Retinal pigment epithelial cell (primary cell): ENCODE measurements at places on chromosomes 1 and 21.

DNA sequence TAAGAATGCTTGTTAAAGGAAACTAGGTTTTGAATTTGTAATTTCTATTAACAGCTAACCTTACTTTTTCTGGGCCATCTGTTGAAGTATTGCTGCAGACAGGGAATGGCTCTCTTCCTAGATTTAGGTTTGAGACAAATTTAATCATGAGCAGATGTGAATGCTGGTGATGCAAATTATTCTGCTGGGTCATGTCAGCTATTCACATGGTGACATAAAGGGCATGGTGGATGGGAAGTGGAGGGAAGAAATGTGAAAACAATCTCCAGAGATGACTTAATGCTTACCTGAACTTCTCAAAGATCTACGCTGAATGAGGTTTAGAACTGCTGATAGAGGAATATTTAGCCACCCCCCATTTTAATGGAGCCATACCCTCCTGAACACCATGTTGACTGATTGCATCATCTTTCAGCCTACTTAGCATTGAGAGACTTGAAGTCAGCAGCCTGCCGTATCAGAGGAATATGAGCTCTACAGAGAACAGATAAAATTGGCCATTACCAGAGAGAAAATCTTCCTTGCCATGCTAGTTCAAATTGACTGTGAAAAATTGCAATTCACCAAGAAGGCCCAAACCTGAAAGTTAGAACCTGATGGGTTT lies 138.8 kb downstream of the HHAT start:
- no peak for DNase-seq

- DNase-seq, result no peak
These were observed 45.7 kb upstream of the TLR5 start for GRCh38 chr1:223188618-223189356.

DNA sequence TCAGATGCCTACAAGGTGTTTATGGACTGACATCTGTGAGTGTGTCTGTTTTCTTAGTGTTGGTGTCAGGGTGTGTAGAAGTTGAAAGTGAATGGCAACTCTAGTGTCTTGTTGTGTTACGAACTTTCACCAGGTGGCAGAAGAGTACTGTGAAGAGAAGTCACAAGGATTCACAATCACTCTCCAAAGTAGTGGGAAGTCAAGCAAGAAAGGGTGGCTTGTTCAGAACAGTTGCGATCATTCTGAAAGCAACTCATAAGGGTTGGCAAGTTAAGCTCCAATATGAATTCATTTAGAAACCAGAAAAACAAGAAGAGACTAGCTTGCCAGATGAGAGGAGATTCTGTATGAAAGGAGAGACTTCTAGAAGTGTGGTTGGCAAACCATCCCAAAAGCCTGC lies 86.1 kb downstream of the FASLG start:
- peak; percentile 54 for DNase-seq

GRCh38 chr21:36223451-36223850 lies 66.8 kb downstream of the DOP1B start:
- peak; percentile 39 for DNase-seq

- no peak for DNase-seq
These were observed 135.0 kb downstream of the ZC3H11B start for GRCh38 chr1:219477861-219478260.

- no peak for DNase-seq
These were observed 10.6 kb upstream of the USP1 start for GRCh38 chr1:62426237-62426636.

- no peak for DNase-seq
These were observed 274.4 kb upstream of the FMN2 start for GRCh38 chr1:239817276-239817675.

DNA sequence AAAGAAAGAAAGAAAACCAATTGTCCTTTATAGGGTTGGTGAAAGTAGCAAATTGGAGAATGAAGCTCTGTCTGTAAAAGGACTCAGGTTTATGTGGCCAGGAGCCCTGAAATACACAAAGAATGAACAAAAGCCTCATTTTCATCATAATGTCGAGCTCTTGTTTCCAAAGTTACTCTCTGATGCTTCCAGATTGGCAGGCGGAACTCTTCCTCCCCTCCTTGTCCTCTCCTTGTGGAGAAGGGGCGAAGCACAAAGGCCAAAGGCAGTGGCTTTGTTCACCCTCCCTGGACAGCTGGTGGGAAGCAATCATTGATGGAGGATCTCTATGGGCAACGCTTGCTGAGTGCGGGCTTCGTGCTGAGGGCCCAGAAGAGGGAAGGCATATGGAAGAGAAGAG lies 5.6 kb downstream of the CA6 start:
- DNase-seq, result no peak

- DNase-seq, result no peak
These were observed 20.7 kb downstream of the MCM3AP start for GRCh38 chr21:46264690-46265144.

DNA sequence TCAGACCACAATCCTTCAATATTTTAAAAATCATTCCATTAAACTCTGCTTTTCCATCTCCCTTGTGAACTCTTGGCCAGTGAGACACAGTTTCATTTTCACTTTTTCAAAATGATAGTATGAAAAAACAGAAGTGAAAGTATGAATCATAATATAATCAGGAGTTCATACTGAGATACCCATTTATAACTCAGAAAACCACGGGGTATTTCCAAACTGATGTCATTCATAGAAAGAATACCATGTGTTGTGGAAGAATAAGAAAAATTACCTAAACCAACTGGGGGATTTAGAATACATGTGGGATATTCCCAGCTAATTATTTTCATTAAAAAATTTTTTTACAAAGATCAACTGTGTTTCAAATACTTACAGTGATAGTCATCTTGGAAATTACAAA lies 149.9 kb downstream of the MRPL39 start:
- peak; percentile 70 for DNase-seq

DNA sequence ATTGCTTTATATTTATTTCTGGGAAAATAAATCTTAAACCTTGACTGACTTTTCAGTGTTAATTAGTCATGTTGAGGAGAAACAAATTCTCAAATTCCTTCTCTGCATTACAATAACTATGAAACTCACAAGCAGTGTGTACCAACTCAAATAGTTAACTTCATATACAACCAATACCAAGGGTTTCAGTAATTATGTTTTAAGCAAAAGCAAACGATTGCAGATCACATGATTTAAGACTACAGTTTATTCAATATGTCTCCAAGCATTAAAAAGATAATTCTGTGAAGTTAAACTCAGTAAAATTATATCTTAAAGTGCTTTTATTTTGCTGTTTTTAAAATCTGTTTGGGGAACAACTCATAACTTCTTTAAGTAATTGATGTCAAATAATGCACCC lies 28.6 kb downstream of the PCSK9 start:
- DNase-seq, result no peak

- no peak for DNase-seq
These were observed 8.1 kb downstream of the CYP4X1 start for GRCh38 chr1:47031585-47031984.

- DNase-seq, result no peak
These were observed 25.2 kb downstream of the TP73 start for GRCh38 chr1:3677484-3677883.

GRCh38 chr21:45455674-45456583 lies 51.0 kb downstream of the COL18A1 start:
- DNase-seq, result no peak

- DNase-seq, result no peak
These were observed 25.0 kb downstream of the WNT4 start for GRCh38 chr1:22117851-22118250.

DNA sequence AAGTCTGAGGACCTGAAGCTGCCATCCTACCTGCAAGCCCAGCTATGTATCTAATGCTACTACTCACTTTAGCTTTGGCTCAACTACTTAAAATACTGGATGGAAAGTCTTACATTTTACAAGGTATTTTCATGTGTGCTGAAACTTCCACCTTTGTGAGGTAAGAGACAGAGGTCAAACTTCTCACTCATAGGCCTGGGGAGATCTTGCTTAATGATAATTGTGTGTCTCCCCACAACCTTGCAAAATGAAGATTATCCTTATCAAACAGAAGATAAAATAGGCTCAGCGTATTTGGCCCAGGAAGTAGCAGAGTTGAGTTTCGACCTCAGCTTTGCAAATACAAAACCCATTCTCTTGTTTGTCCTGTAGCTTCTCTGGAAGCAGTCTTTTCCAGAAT lies 63.7 kb downstream of the CENPF start:
- DNase-seq, result no peak

GRCh38 chr21:45048968-45049367 lies 25.4 kb upstream of the ADARB1 start:
- DNase-seq, result no peak

GRCh38 chr1:8462371-8462892 lies 144.5 kb downstream of the SLC45A1 start:
- no peak for DNase-seq

DNA sequence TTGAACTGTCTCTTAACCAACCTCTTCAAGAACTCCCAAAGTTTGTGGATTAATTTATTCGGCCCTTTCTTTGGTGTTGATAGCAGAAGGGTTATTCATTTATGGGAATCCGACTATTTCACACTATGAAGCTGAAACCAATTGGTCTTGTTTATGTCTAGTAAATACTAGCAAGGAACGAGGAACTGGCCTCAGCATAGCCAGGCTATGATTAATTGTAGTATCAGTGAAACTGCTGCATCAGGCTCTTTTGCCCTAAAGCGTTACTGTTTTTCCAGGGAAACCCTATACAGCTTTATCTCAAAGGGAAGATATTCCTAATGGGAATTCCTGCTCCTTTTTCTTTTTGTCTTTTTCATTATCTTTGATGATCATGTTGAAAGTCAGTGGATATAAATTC lies 35.1 kb downstream of the CLEC20A start:
- DNase-seq, result no peak

DNA sequence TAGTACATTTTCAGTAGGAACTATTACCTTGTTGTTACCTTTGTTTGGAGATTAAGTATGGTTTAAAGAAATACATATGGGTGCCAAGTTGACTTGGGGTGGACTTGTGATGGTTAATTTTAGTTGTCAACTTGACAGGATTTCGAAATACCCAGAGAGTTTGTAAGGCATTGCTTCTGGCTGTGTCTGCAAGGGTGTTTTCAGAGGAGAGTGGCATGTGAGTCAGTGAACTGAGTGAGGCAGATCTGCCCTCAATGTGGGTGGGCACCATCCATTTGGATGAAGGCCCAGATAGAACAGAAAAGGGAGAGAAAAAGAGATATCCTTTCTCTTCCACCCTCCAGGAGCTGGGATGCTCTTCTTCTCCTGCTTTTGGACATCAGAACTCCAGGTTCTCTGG lies 315.5 kb downstream of the GPATCH2 start:
- peak; percentile 58 for DNase-seq

DNA sequence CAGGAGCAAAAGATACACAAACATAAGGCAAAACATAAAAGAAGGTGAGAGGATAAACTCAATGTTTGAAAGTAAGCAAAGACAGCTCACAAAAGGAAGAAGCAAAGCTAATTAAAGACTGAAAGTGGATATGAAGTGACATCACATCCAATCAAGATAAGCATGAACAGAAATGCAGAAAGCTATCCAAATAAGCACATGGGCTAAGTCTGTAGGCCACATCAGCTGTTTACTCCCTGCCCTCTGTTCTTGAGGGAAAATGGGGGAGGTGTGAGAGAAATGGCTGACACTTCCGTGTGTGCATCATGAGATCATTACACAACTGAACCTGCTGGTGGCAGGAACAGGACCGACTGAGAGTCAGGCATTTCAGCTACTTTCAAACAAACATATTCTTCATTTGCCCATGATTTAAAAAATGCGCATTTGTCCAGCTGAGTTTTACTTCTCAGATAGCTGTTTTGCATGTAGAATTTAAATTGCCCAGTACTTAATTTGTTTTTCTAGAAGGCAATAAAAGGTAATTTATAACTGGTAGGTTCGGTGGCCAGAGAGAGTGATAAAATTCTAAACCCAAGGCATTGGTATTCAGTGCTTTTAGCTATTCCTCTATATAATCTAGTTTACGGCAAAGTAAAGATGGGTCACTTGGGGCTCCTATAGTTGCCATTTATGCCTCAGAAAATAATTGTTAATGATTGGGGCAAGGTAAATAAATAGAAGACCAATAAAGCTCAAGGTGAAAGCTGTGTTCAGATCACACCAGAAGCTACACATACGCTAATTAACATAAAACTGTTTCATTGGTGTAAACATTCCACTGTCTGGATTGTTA lies 27.2 kb upstream of the MAN1A2 start:
- DNase-seq, result peak; percentile 80

DNA sequence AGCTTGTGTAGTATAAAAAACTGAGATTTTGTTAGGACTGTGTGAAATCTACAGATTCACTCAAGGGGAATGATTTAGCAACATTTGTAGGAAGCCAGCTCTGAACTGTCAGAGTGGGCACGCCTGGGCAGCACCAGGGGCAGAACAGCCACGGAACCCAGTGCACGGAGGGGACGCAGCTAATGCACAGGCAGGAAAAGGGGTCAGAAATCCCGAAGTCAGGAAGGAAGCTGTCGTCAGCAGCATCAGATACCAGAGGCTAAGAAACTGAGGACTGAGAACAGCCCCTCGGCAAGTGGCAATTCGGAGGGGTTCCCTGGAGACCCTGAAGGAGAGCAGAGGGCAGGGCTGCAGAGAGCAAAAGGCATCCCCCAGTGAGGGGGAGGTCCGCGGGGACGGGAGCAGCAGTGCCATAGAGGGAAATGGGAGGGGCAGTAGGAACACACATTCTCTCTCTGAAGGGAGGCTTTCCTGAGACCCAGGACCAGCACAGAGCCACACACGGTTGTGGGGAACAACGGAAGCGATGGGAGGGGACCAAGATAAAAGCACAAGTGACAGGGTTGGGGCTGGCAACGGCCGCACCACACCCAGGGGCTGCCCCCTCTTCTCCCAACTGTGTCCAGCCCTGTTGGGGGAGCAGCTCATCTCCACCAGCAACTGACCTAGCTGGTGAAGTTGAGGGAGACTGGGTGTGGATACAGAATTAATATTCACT lies 12.7 kb downstream of the UBE2J2 start:
- DNase-seq, result no peak

- DNase-seq, result no peak
These were observed 187.3 kb downstream of the VAV3 start for GRCh38 chr1:107777664-107778047.

GRCh38 chr1:76303340-76303717 lies 228.8 kb downstream of the ST6GALNAC3 start:
- DNase-seq, result no peak

DNA sequence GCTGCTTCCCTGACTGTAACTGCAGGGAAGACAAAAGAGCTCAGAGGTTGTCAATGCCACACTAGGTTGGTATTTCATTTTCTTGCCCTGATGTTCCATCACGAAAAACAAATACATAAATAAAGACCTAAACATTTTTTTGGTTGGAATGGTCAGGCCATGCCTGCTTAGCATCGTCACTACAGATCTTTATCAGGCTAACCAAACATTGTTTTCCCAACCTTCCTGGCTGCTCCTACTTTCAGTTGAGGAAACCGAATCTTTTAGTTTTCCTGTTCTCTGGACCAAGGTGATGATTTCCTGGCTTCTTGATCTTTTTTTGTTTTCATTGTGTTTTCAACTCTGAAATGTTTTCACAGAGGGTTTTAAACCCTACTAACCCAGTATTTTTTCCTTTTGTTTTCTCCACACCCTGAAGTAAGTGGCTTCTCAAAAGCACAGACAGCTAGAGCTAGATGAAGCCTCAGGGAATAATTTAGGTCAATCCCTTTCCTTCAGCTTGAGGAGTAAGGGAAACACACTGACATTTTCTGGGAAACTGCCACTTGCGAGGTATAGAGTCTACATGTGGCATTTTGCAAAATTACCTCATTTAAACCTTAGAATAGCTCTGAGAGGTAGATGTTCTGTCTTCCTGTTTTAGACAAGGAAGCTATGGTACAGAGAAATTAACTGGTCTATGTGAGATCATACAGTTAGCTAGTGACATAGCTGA lies 67.2 kb upstream of the CNN3 start:
- no peak for DNase-seq

GRCh38 chr1:36420409-36420808 lies 22.7 kb upstream of the LSM10 start:
- no peak for DNase-seq
